ENCODE measurements at places on chromosomes 3 and 15. TPM values are rescaled to one million over a fixed set of nuclear protein-coding genes. Genes with fewer than 3 reads are reported as not detected.

Gene LAMB2
- 435 TPM for polyA plus RNA-seq

Gene SCAMP5
- polyA plus RNA-seq: 47.9 TPM

Gene PRR20G
- polyA plus RNA-seq: not detected

Gene SLC24A5
- polyA plus RNA-seq: 2.0 TPM

Gene MLF1
- polyA plus RNA-seq: 62.9 TPM

Gene ZDHHC23
- polyA plus RNA-seq: 20.9 TPM

Gene HTD2
- polyA plus RNA-seq: 15.1 TPM

Gene CSPG4
- 6.4 TPM for polyA plus RNA-seq

Gene ESYT3
- polyA plus RNA-seq: 3.1 TPM

Gene IGF2BP2
- 129 TPM for polyA plus RNA-seq

Gene COPB2
- 164 TPM for polyA plus RNA-seq

Gene AADACL2
- not detected for polyA plus RNA-seq

DNA sequence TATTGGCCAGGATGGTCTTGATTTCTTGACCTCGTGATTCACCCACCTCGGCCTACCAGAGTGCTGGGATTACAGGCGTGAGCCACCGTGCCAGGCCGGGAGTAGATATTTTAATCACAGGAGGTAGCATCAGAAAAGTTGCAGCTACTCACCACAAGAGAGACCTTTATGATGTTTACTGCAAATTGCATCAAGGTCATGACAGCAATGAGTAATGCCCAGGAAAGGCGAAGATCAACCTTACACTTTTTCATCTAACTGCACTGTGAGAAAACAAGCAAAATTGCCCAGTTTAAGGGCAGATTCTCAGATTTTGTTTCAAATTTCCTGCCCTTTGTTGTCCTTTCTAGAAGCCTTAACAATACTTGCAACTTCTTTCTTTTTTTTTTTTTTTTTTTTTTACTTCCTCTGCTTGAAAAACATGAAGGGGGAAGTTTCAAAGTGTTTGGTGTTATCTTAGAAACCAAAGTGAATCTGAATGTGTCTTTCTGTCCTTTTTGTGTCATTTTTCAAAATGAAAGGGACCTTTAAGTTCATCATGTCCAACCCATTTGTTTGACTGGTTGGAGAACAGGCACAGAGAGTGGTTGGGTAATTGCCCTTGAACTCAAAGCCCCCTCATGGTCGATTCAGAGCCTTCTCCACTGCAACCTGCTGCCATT is 25.0 kb downstream of the TGFBR2 start:
- no peak for DNase-seq

GRCh38 chr3:153349108-153349499 is 187.1 kb downstream of the RAP2B start:
- DNase-seq: no peak

DNA sequence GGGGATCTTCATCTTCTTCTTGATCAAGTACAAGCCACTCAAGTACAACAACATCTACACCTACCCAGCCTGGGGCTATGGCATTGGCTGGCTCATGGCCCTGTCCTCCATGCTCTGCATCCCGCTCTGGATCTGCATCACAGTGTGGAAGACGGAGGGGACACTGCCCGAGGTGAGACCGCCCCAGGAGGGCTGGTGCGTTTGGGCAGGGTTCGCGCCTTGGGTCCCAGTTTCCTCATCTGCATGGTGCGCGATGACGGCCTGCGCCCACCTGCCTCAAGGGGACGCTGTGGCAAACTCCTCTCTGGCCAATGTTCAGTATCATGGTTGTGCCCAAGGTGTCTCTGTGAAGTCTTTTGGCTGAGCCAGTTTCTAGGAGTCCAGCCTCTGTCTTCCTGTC is 57.5 kb upstream of the SLC6A1 start:
- DNase-seq: no peak

GRCh38 chr3:107209302-107209990 is 167.8 kb upstream of the CCDC54 start:
- DNase-seq: no peak

DNA sequence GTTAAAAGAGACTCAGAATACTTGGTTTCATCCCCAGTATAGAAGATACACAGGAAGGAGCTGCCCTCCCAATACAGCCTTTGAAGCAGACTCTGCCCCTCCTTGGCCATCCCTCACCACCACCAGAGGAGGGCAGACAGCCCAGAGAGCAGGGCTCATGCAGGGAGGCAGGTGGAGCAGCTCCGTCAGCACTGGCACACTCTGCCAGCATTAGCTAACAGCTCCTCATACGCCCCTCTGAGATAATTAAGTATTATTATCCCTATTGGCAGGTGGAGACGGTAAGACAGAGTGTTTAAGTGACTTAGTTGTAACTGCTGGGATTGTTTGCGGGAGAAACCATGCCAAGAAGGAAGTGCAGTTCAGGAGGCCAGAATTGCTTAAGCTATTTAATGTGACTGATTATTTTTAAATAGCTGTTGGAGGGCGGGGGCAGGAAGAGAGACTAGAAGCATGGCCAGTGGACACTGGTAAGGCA is 434.0 kb downstream of the EPHB1 start:
- DNase-seq: no peak

GRCh38 chr3:158152186-158152585 is 42.3 kb downstream of the RSRC1 start:
- no peak for DNase-seq

- DNase-seq: no peak
These were observed 10.4 kb upstream of the MME start for GRCh38 chr3:155069729-155070128.

GRCh38 chr3:195238081-195238571 is 32.8 kb downstream of the XXYLT1 start:
- DNase-seq: peak; percentile 55

DNA sequence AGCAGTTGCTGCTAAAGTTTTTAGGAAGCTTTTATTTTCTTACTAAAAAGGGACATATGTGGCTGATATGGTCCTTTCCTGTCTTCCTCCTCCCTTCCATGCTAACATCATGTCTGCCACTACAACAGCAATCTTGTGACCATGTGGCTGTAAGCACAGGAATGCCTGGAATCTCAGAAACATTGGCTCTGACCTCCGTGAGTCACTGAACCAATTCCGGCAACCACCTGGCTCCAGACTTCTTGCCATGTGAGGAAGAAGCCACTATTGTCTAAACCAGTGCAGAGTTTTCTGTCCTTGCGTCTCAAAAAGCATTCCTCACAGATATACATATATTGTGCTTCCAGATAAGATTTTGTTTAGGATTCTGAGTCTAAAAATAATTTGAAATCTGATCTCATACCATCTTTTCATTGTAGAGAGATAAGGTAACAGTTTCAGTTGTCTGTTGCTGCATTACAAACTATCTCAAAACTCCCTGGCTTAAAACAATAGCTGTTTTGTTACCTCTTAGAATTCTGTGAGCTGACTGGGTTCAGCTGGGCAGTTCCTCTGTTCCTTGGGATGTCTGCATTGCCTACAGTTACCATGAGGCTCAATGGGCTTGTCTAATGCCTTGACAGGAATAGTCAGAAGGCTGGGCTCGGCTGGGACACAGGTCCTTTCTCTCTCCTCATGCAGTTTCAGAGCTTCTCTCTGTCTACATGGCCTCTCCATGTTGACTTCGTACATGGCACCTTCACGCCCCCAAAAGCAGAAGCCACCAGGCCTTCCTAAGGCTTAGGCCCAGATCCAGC is 77.3 kb upstream of the MAGI1 start:
- peak; percentile 67 for DNase-seq

DNA sequence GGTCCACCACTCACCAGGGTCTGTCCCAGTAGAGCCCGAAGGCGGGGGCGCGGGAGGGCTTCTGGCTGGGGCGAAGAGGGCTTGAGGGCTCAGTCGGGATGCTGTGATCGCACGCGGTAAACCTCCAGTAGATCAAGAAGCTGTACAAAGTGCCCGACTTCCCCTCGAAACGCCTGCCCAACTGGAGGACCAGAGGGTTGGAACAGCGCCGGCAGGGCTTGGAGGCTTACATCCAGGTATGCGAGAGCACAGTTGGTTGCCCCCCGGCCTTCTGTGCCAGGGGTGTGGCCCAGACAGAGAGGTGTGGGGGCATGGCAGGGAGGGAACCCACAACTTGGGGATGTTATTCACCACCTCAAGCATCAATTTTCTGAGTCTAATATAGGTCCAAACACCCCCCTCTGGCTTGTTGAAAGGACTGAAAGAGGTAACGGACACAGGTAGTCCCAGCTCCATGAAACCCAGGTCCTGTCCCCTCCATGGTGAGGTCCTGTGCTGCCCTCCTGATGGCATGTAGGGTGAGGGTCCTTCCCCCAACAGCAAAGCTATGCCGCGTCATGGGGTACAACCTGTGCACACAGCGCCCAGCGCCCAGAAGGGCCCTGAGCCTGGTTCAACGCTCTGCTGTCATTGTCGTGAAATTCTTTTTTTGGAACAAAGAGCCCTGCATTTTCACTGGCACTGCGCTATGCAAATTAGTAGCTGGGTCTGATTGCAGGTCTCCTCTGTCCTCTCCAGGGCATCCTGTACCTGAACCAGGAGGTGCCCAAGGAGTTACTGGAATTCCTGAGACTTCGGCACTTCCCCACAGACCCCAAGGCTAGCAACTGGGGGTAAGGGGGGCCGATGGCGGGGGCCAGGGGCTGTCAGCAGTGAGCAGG is 1.2 kb downstream of the SNX22 start:
- DNase-seq: no peak

- DNase-seq: no peak
These were observed 11.7 kb downstream of the BCL2L10 start for GRCh38 chr15:52100807-52101442.

DNA sequence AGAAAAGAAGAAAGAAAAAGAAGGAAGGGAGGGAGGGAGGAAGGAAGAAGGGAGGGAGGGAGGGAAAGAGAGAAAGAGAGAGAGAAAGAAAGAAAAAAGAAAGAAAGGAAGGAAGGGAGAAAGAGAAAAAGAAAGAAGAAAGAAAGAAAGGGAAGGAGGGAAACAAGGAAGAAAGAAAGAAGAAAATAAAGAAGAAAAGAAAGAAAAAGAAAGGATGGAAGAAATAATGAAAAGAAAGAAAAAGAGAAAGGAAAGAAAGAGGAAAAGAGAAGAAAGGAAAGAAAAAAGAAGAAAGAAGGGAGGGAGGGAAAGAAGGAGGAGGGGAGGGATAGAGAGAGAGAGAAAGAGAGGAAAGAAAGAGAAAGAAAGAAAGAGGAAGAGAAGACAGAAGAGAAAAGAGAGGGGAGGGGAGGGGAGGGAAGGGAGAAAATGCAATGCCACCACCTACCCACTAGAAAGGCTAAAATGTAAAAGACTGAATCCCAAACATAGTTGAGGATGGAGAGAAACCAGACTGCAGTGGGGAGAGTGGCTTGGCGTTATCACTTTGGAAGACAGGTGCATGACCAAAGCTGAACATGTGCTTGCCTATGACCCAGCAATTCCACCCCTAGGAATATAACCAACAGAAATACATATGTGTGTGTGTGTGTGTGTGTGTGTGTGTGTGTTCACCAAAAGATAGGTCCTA is 66.9 kb upstream of the KLF13 start:
- no peak for DNase-seq

GRCh38 chr3:75631541-75631940 is 32.6 kb upstream of the FRG2C start:
- DNase-seq: no peak

- DNase-seq: no peak
These were observed 66.9 kb downstream of the NMNAT3 start for GRCh38 chr3:139610886-139611285.

DNA sequence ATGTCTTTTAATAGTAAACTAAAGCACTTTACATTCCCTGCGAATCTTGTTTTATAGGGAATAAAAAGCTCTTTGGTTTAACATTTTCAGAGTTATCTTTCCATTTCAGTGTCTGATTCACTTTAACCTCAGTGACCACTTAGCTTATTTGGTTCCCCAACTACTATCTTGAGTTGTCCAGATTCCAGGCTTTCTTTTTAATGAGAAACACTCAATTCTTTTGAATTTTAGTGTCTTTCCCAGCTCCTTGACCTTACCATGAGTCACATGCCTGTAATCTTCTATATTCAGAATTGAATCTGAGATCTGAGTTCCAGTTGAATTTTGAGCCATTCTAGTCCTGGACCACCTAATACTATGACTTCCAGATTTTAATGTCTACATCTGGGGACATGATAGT is 144.4 kb downstream of the KCNAB1 start:
- no peak for DNase-seq

GRCh38 chr3:195274259-195274966 is 3.5 kb upstream of the XXYLT1 start:
- DNase-seq: no peak

- no peak for DNase-seq
These were observed 38.7 kb upstream of the CSPG5 start for GRCh38 chr3:47617086-47618010.

GRCh38 chr3:171256445-171257250 is 203.6 kb downstream of the TNIK start:
- DNase-seq: no peak

GRCh38 chr3:57948080-57948671 is 60.0 kb upstream of the FLNB start:
- no peak for DNase-seq

GRCh38 chr3:151213881-151214280 is 10.9 kb upstream of the GPR171 start:
- DNase-seq: no peak

DNA sequence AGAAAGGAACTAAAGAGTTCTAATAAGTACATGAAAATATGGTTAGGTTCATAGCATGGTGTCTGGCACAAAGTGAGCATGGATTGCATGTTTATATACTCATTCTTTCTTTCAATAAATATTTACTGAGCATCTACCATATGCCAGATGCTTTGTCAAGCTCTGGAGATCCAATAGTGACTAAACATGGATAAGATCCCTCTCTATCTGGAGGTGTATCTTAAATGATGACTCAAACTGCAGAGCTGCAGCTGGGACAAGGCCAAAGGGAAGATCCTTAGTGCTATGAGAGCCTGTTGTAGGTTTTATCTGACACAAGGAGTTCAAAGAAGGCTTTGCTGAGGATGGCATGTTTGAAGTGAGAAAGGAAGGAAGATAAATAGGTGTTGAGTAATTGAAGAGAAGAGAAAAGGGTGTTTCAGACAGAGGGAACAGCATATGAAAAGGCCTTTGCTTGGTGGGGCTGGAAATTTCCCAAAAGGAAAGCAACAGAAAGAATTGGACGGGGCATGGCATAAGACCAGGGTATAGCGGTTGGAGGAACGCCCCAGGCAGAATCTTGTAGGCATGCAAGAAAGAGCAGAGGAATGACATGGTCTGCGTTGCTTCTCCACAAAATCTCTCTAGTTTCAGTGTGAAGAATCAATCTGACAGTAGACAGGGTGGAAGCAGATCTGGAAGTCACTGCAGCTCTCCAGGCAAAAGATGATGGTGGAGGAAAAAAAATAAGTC is 239.9 kb upstream of the LRTM1 start:
- DNase-seq: no peak

DNA sequence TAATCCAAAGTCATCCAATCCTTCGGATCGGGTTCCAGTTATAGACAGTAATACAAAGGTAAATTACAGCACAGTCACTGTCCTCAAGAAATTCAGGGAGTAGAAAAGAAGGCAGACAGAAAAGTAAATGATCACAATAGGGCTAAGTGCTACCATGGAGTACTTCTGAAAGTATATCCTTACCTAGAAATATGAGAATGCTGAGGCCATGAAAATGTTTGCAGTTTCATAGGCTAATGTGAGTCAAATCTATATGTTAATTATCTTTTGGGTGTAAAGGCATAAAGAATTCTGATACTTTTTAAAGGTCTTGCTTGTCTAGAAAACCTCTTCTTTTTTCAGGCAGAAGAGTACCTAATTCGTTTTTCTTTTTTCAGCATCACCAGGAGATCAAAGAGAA is 29.8 kb downstream of the PBRM1 start:
- DNase-seq: no peak

GRCh38 chr3:4139462-4140140 is 163.6 kb upstream of the SETMAR start:
- DNase-seq: no peak

All from left kidney (tissue), 8 donors.